ENCODE measurements at places on chromosomes 16 and 17.

GRCh38 chr17:17873450-17873991, 36.7 kb upstream of the SREBF1 start:
- DNase-seq = no peak

GRCh38 chr17:82089723-82090548, 8.1 kb downstream of the FASN start:
- DNase-seq = no peak

- no peak for DNase-seq
Measured at GRCh38 chr17:351449-351738, 1.2 kb downstream of the RPH3AL start.

- no peak for DNase-seq
Measured at GRCh38 chr16:50679676-50680555, 1.2 kb downstream of the SNX20 start.

GRCh38 chr16:88003736-88004135, 52.5 kb downstream of the BANP start:
- no peak for DNase-seq

DNA sequence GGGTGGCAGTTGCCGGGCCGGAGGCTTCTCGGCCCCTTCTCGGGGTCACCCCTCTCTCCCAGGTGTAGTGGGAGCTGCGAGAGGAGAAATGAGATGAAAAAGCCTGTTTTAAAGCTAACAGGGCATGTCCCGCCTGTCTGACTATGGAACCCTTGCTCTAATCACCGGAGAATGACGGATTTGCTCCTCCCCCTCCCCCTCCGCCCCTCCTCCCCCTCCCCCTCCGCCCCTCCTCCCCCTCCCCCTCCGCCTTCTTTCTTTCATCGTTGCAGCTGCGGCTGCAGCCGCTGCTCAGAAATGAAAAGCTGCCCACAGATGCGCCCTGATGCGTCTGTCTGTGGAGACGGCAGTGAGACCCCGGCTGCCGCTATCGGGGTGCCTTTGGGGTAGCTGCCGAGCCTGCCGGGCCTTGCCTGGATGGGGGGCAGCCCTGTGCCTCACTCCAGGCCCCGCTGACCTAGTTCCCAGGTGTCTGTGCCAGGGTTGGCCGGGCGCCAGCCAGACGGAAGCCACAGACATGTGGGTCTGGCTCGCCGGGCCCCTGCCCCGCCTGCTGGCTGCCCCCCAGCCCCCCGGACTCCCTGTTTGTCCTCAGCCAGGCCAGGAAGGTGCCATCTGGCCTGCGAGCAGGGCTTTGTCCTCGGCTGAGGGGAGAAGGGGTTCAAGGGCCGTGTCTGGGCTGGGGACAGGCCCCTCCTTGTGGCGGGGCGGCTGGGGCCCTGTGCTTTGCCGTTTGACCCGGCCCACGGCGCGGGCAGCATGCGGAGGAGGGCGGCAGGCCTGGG, 37.7 kb downstream of the GINS2 start:
- DNase-seq = no peak

DNA sequence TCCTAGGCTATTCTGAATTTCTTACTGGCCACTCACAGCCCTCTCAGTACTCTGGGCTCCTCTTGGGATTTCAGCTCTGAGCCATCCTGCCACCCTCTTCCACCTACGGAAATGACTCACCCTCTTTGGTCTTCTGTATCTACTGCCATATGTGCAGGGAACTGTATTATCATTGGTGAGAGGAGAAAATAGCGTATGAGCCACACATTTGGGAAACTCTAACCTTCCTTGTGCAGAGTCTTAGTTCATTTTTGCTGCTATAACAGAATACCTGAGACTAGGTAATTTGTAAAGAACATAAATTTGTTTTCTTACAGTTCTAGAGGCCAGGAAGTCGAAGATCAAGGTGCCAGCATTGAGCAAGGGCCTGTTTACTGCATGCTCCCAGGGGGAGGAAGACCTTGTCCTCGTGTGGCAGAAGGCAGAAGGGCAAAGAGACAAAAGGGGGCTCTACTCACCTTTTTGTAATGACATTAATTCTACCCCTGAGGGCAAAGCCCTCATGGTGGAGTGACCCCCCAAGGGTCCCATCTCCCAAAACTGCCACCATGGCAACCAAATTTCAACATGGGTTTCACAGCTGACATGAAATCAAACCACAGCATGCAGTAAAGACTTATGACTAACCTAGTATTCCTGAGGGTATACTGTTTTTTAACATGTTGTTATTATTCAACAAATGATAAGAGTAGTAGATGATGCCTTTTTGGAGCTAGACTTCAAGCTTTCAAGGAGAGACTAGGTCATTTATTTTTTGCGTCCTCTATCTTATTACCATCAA, 191.8 kb downstream of the PRKCA start:
- peak; percentile 88 for DNase-seq

DNA sequence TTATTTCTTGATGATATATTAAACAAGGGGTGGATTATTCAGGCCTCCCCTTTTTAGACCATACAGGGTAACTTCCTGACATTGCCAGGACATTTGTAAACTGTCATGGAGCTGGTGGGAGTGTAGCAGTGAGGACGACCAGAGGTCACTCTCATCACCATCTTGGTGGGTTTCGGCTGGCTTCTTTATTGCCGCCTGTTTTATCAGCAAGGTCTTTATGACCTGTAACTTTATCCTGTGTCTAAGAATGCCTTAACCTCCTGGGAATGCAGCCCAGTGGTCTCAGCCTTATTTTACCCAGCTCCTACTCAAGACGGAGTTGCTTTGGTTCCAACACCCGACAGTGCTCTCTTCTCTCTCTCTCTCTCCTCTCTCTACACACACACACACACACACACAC, 221.9 kb downstream of the C16orf95 start:
- DNase-seq = no peak

GRCh38 chr16:53369921-53370320, 64.3 kb upstream of the RBL2 start:
- DNase-seq = peak; percentile 75

DNA sequence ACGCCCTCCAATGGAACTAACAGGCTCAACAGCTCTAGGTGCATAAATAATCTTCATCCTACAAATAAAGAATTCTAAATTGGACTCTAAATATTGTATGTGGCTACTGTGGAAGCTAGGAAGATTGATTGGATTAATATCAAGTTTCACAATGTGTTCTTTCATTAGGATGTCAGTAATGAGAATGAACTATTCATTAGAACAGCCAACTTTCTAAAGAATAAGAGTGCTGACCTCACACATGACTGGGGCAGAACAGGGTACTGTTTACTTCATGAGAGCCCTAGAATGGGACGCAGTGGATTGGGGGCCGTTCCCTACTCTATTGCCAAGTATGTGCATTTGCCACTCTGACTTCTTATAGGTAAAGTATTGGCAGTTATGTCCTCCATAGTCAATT, 528.2 kb upstream of the RBFOX1 start:
- no peak for DNase-seq

DNA sequence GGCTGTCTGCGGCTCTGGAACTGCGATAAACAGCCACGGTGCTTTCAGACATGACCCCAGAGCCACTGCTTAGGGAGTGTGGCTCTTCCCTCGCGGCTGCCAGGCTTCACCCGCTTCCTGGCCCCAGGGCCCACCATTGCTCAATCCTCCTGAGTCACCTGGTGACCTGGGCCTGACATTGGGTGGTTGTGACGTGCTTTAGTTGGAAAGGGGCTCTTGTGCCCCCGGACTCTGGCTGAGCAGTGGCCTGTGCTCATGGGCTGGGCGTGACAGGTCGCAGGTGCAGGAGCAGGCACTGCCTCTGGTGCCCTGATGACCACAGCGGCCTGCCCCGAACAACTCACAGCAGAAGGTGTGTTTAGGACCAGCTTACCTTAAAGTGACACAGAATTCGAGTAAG, 8.6 kb upstream of the NUDT16L1 start:
- DNase-seq = no peak

DNA sequence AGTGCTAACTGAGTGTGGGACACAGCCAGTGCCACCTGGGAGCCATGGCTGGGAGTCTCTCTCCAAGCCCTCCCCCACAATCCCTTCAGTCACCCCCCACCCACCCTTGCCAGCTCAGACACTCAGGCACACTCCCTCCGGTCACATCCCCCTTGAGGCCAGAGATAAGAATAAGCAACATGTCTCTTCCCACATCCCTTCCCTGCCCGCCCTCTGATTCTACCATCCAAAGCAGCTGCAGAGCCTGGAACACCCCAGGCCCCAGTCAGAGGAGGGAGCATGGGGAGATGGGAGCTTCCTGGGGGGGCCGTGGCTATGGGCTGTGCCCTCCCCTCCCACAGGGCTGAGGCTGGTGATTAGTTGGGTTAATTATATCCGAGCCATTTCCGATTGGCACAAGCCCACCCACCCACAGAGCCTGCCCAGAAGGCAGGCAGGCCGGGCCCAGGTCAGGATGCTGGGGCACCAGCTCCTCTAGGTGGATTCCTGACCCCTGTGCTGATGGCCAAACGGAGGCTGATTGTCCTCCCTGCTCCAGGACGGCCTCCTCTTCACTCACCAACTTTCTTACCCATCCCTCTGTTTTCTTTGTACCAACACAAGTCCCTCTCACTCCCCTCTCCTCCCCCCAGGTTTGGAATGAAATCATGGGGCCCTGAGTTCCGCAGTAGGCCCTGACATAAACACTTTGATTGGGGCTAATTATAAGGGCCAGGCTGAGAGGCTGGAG, 28.6 kb upstream of the MEIOC start:
- no peak for DNase-seq

DNA sequence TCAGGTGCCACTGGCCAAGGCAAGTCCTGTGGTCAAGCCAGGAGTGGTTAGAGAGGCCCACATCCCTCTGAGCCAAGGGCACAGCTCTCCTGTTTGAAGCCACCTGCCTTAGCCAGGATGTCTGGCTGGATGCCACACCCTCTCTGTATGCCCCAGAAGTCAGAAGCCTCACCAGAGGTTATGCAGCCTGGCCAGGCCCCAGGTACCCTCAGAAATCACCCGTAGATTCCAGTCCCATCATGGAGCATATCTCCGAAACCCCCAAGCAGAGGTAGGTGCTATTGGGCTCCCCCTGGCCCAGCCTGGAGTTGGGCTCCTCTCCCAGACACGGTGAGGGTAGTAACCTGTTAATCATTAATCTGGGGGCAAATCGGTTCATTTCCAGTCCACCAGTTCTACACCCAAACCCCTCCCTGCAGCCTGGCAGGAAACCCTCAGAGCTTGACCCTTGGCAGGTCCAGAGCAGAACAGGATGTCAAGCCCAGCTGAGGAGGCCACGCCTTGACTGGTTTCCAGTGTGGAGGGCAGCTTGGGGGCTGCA, 60.6 kb upstream of the TMEM97 start:
- DNase-seq = no peak

- no peak for DNase-seq
Measured at GRCh38 chr17:14580499-14580898, 279.6 kb downstream of the HS3ST3B1 start.

DNA sequence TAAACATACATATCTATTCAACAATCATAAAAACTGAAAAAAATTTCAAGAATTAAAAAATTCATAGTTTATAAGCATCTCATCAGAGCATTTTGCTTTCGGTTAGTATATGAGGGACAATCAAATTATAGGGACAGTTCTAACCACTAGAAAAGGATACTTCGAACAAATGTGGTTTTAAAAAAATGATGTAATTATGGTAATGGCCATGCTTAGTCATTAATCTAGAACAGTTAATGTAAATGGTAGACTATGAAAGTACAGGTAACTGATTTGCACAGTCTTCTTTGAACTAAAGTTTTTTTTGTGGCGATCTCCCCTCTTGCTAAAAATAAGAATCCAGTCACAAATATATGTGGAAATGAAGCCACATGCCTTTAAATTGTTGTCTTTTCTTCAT, 63.5 kb upstream of the PHOSPHO1 start:
- no peak for DNase-seq

GRCh38 chr16:87701505-87701921, 64.3 kb downstream of the KLHDC4 start:
- DNase-seq = no peak

DNA sequence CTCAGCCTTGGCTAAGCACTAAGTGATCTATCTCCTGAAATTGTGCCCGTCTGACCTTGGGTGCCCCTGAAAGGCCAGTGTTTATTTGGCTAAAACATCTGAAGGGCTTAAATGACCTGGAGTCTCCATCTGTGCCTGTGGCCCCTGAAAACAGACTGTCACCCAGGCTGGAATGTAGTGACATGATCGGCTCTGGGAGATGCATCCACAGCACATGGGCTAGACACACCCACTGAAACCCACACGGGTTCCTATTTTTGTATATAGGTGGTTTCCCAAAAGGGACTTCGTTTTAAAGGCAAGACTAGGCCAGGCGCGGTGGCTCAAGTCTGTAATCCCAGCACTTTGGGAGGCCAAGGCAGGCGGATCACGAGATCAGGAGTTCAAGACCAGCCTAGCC, 13.5 kb downstream of the CEP295NL start:
- DNase-seq = no peak

GRCh38 chr16:4529085-4530060, 9.2 kb downstream of the CDIP1 start:
- peak; percentile 62 for DNase-seq

- peak; percentile 100 for DNase-seq
Measured at GRCh38 chr16:75377729-75378386, 55.4 kb downstream of the CFDP1 start.

DNA sequence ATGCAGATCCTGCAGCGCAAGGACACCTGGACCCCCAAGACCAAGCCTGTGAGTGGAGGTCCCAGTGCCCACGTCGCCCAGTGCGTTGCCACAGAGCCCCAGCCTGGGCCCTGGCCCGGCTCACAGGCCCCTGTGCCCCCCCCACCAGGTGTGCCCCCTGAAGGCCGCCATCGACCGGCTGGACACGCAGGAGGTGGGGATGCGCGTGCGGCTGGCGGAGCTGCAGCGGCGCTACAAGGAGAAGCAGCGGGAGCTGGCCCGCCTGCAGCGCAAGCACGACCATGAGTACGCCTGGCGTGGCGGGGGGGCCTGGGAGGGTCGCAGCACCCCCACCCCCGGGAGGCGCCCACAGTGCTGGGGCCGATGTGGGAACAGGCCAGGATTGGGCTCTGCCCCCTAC, 56.6 kb downstream of the BAHCC1 start:
- no peak for DNase-seq

DNA sequence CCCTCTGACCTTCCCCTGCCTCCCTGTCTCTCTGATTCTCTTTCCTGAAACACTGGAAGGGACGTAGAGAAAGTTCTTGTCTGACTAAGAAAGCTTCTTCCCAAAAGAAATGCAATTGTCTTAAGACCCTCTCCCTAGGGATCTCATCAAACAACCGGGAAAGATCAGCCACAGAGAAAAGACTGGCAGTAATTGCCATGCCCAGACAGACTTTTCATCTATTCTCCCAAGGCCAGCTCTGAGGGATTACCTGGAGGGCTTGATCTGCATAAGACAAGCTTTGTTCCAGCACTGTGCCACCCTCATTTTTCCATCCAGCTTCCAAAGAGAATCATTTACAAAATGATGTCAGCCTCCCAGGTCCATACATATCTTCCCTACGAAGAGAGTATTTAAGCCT, 38.8 kb upstream of the HS3ST3A1 start:
- no peak for DNase-seq

DNA sequence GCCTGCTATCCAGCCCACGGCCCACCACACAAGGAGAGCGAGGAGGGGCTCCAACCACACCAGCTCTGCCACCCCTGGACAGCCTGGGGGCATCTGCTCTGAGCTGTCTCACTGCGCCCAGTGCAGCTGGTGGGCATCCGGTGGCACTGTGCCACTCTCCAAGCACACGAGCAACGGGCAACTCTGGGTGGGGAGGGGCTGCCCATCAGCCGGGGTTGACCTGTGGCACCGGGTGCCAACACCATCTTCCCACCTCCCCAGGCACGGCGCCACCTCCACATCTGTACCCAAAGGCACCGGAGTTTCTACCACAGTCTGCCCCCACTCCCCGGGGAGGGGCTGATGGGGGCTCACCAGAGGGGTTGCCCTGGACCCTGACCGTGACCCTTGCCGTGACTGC, 241.8 kb downstream of the RBFOX3 start:
- DNase-seq = no peak

- DNase-seq = no peak
Measured at GRCh38 chr17:74529243-74529642, 2.0 kb downstream of the CD300LB start.

Measured in choroid plexus epithelial cell (primary cell).